ENCODE measurements at places on chromosomes 6 and 20. TPM values are rescaled to one million over a fixed set of nuclear protein-coding genes. Genes with fewer than 3 reads are reported as not detected.

- H3K4me3 ChIP-seq: no peak overlapping the region
- H3K4me1 ChIP-seq: no peaks in the 10 kb centered on the region
- DNase-seq: no peak
- no peaks in the 10 kb centered on the region for H3K27me3 ChIP-seq
Observed at GRCh38 chr6:119109654-119110325, 31.3 kb upstream of the FAM184A start.

DNA sequence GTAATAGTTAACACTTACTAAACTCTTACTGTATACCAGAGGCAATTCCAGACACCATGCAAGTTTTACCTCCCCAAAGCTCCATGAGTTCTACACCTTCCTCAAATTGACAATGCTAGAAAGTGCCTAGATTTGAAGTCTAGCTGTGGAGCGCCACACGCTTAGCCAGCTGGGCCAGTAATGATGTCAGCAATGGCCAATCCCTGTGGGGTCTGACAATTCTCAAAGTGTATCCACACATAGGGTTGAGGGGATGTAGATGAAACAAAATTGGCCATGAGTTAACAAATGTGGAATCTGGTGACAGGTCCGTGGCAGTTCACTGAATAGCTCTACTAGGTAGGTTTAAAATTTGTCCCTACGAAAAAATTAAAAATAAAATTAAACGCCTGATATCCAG is 1.3 kb downstream of the ZNF343 start:
- H3K4me3 ChIP-seq: peak overlapping the region; percentile 69
- H3K36me3 ChIP-seq: no peaks in the 10 kb centered on the region
- H3K4me1 ChIP-seq: peaks cover 13% of the 10 kb centered on the region
- no peaks in the 10 kb centered on the region for H3K27me3 ChIP-seq
- peak overlapping the region; percentile 65 for H3K27ac ChIP-seq

DNA sequence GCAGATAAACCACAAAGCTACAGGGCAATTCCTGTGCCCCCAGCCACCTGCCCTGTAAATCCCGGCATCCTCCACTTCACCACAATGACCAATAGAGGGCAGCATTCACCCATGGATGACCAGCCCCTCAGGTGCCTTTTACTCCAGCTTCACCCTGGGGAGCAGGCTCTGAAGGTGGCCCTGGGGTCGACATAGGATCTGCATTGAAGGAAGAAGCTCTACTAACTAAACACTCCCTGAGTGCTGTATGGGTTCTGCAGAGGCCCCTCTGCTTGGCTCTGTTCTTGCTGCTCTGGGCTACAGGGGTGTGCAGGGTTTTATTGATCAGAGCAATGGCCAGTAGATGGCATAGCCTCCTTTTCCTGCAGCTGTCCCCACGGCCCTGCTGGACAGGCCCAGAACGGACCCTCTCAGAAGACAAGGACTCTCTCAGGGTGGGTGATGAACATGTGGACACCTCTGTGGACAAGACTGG is 20.3 kb downstream of the CST4 start:
- H3K27ac ChIP-seq: no peak overlapping the region
- no peaks in the 10 kb centered on the region for H3K27me3 ChIP-seq
- H3K4me3 ChIP-seq: no peak overlapping the region
- no peaks in the 10 kb centered on the region for H3K36me3 ChIP-seq
- H3K4me1 ChIP-seq: peaks cover 4% of the 10 kb centered on the region
- DNase-seq: peak; percentile 33

DNA sequence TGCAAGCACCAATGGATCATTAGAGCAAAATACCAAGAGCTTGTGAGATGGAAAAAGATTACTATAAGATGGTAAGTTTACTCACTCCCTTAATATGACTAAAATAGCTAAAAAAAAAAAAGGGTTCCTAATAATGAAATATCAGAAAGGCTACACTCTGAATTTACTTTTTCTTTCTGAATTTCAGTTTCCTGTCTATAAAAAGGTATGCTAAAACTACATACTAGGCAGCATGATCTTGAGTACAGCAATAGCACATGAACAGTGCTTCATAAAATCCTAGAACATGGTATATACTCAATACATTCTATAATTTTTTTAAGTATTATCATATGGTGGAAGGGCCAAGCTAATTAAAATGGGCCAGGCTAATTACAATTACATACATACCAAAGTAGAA is 24.0 kb upstream of the FAM135A start:
- no peaks in the 10 kb centered on the region for H3K4me1 ChIP-seq
- no peak overlapping the region for H3K27ac ChIP-seq
- H3K36me3 ChIP-seq: no peaks in the 10 kb centered on the region
- DNase-seq: no peak
- no peak overlapping the region for H3K4me3 ChIP-seq

- H3K36me3 ChIP-seq: no peaks in the 10 kb centered on the region
- H3K27ac ChIP-seq: no peak overlapping the region
- H3K4me3 ChIP-seq: no peak overlapping the region
- peaks cover 3% of the 10 kb centered on the region for H3K4me1 ChIP-seq
- no peaks in the 10 kb centered on the region for H3K27me3 ChIP-seq
Observed at GRCh38 chr6:159594106-159594749, 98.8 kb downstream of the SOD2 start.

DNA sequence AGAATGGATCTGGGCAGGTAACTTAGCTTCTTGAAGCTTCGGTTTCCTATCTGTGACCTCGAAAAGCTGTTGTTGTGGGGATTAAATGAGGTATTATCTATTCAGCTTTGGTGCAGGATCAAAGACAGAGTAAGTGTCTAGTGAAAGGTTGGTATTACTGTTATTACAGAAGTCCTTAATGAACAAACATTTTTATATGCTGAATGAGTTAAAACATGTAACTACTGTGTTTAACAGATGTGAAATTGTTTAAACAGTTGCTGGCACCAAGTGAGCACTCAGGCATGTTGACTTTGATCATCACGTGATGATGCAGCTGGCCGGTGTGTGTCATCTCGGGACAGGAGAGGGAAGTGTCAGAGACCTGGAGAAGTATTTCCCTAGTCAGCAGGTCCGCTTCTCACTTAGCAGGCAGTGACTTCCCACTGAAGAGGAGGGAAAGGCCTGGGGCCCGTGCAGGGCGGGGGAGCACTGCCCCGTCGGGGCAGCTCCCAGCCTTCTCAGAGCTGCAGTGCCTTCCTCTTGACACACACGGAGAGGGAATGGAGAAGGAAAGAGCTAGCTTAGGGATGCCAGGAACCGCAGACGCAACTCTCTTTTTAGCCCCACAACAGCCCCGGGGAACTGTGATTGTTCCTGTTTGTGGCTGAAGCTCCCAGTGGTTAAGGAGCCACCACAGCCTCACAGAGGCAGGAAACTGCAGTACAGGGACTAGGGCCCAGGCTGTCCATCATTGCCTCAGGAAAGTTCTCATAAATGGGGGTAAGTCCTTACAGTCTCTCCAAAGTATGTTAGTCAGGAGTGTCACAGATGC is 18.0 kb downstream of the TUBB2A start:
- peaks cover 59% of the 10 kb centered on the region for H3K36me3 ChIP-seq
- H3K27me3 ChIP-seq: no peaks in the 10 kb centered on the region
- peaks cover 11% of the 10 kb centered on the region for H3K4me1 ChIP-seq
- H3K4me3 ChIP-seq: no peak overlapping the region
- H3K27ac ChIP-seq: peak overlapping the region; percentile 21
- peak; percentile 89 for DNase-seq

DNA sequence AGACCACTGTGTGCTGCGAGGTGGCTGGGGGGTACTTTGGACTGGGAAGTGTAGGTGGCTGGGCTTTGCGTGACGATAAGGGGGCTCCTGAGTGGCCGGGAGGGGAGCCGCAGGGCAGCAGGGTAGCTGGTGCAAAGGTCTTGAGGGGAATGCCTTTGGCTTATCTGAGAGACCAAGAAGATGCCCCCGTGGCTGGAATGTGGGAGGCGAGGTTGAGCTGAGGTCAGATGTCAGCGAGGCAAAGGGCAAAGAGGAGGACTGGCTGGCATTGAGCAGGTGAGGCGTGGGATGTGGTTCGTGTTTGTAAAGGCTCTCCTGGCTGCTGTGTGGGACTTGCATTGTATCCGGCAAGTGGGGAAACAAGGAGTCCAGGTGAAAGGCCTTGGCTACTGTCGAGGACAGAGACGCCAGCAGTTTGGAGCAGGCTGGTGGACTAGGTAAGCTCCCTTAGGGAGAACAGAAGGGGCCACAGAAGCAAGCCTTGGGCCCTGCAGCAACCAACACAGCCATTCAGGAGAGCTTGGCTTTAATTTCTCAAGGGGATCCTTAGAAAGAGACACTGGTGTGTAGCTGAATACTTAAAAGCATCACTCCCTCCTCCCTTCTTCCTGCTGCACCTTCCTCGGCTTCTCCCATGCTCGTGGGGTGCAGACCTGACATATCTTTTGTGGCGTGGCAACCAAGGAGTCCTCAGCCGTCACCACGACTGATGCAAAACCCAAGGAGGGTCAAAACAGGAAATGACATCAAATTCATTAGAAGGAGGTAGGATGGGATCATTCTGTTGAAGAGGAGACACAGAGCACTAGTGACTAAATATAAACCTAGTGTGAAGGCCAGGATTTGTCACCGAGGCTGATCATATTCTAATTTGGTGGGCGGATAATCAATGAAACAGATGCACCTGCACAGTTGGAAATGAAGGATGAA is 53.5 kb upstream of the ERVFRD-1 start:
- H3K4me1 ChIP-seq: no peaks in the 10 kb centered on the region
- no peak overlapping the region for H3K4me3 ChIP-seq
- H3K27ac ChIP-seq: no peak overlapping the region

DNA sequence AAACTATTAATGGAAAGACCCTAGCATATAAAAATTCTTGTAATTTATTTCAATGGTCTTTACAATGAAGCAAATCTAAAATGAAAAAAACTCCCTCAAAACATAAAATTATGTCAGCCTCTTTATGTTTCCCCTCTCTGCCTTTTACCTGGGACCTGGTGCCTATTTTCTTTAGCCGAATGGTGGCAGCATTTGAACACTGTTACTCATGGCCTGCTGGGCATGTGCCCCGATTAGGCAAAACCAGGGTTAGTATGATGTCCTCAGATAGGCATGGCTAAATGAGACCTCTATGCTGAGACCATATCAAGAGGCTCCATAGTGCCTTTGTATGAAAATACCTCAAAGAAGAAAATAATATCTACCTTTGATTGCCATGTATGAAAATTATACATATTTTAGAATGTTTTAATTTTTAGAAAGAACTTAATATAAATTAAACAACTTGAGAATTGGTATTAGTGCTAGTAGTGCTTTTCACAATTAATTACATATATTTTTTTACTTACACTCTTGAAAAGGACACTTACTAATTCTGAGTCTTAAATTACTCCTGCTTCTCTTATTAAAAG is 22.5 kb upstream of the C6orf58 start:
- H3K27me3 ChIP-seq: no peaks in the 10 kb centered on the region
- H3K27ac ChIP-seq: no peak overlapping the region
- no peak overlapping the region for H3K4me3 ChIP-seq
- no peaks in the 10 kb centered on the region for H3K4me1 ChIP-seq

GRCh38 chr20:12467758-12468157 is 541.0 kb upstream of the SPTLC3 start:
- no peak overlapping the region for H3K27ac ChIP-seq
- no peaks in the 10 kb centered on the region for H3K36me3 ChIP-seq
- H3K27me3 ChIP-seq: no peaks in the 10 kb centered on the region
- no peak overlapping the region for H3K4me3 ChIP-seq

DNA sequence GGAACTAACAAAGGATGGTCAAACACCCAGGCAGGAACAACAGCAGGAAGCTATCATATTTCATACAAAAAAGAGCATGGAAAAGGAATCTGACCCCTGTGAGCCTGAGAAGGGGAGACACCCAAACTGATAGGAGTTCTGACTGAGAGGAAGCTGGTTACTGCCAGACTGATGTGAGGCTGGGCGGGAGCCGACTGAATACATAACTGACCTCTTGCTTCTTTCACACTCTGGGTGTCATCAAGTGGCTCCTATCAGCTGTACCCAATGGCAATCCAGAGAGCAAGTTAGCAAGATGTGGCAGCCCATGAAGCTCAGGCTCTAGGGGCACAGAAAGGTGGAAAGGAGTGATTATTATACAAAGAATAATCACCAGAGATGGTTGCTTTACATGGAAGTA is 795.1 kb upstream of the HS3ST5 start:
- H3K27me3 ChIP-seq: no peaks in the 10 kb centered on the region
- no peak overlapping the region for H3K27ac ChIP-seq
- H3K4me1 ChIP-seq: no peaks in the 10 kb centered on the region

DNA sequence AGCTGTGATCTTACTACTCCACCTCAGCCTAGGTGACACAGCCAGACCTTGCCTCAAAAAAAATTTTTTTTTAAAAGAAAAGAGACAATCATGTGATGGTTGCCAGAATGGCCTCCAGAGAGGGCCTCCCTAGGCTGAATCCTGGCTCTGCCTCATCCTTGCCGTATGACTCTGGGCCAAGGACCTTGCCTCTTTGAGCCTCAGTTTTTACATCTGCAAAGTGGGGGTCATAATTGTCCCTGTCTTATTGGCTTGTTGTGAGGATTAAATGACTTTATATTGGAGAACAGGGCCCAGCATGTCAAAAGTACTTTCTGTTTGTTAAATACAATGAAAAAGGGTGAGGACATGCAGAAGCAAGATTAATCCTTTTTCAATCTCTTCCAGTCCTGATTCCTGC is 14.4 kb downstream of the SRXN1 start:
- DNase-seq: no peak
- H3K27me3 ChIP-seq: no peaks in the 10 kb centered on the region
- no peak overlapping the region for H3K27ac ChIP-seq
- no peaks in the 10 kb centered on the region for H3K36me3 ChIP-seq

- H3K27me3 ChIP-seq: no peaks in the 10 kb centered on the region
- H3K4me3 ChIP-seq: no peak overlapping the region
- H3K27ac ChIP-seq: no peak overlapping the region
- H3K36me3 ChIP-seq: no peaks in the 10 kb centered on the region
Observed at GRCh38 chr6:90989763-90990162, 402.9 kb upstream of the MAP3K7 start.

DNA sequence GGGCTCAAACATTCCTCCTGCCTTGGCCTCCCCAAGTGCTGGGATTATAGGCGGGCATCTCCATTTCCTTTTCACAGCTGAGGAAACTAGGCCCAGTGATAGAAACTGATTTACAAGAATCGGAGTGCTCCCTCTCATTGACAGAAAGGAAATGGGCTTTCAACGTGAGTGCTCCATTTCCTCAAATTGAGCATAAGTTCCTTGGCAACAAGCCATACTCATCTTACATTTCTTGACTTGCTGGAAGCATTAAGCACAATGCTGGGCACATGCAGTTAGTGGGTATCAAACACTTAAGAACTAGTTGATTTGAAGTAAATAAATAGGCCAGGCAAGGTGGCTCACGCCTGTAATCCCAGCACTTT is 54.7 kb downstream of the FGD2 start:
- H3K4me1 ChIP-seq: peaks cover 30% of the 10 kb centered on the region
- H3K27me3 ChIP-seq: peaks cover 2% of the 10 kb centered on the region
- no peak for DNase-seq
- H3K36me3 ChIP-seq: no peaks in the 10 kb centered on the region
- H3K4me3 ChIP-seq: no peak overlapping the region

- peaks cover 5% of the 10 kb centered on the region for H3K4me1 ChIP-seq
- no peak for DNase-seq
- no peaks in the 10 kb centered on the region for H3K27me3 ChIP-seq
- no peak overlapping the region for H3K4me3 ChIP-seq
Observed at GRCh38 chr6:53938810-53939209, 144.0 kb downstream of the LRRC1 start.

GRCh38 chr6:125927761-125928160 is 28.8 kb upstream of the HINT3 start:
- no peak for DNase-seq
- no peak overlapping the region for H3K4me3 ChIP-seq
- no peaks in the 10 kb centered on the region for H3K4me1 ChIP-seq
- peaks cover 2% of the 10 kb centered on the region for H3K36me3 ChIP-seq

GRCh38 chr6:166258854-166259276 is 49.3 kb downstream of the PRR18 start:
- no peak overlapping the region for H3K27ac ChIP-seq
- peaks cover 19% of the 10 kb centered on the region for H3K27me3 ChIP-seq
- DNase-seq: peak; percentile 36
- H3K36me3 ChIP-seq: no peaks in the 10 kb centered on the region
- H3K4me1 ChIP-seq: peaks cover 2% of the 10 kb centered on the region
- no peak overlapping the region for H3K4me3 ChIP-seq

Gene MEA1
- 59.6 TPM for total RNA-seq

Gene NKX2-4
- total RNA-seq: not detected

Gene CST3
- 70.0 TPM for total RNA-seq
